Inflammatory macrophage treated with lipopolysaccharide for 1 hour (primary cell): ENCODE measurements at places on chromosomes 11 and 22.
A peak's percentile ranks its signal among the peaks of the same experiment; 100 is the strongest.

DNA sequence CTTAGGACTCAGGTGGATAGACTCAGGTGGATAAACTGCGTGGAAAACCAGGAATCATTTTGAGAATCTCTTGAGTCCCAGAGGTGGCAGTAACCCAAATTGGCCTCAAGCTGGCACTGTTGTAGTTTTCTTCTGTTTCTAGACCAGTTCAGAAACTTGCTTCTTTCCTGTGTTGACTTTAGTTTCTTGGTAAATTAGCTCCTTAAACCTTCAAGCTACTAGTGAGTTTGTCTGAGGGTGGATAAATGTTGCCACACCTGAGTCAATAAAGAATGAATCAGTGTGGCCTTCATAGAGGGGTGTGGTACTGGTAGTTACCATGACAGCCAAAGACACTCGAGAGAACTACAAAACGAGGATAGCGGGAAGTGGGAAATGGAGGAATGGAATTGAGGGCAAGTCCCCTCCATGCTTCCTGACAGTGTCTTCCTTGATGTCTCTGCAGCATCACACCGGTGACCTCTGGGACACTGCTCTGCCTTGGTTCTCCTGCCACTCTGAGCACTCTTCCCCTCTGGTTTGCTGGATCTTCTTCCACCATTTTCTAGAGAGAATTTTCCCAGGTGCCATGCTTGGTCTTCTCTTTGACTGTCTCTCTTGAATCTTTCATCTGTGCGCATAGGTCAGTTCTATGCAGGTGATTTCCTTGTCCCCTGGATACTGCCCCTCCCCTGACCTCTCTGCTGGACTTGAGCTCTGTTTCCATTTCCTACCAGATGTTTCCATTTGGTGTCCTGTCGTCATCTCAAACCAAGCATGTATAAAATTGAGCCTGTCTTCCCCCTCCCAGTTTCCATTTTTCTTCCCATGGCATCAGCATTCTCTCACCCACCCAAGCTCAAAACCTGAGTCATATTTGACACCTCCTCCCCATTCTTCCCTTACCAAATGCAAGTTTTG is 7.2 kb downstream of the POLD4 start:
- peak; percentile 24 for DNase-seq

GRCh38 chr11:43927925-43928707 is 14.3 kb upstream of the C11orf96 start:
- DNase-seq, result no peak

GRCh38 chr11:73991471-73992006 is 8.9 kb upstream of the UCP2 start:
- DNase-seq, result no peak

GRCh38 chr11:33827206-33827605 is 52.9 kb upstream of the FBXO3 start:
- DNase-seq, result no peak

- DNase-seq, result peak; percentile 68
Observed at GRCh38 chr22:40533712-40534378, 102.7 kb downstream of the MRTFA start.

DNA sequence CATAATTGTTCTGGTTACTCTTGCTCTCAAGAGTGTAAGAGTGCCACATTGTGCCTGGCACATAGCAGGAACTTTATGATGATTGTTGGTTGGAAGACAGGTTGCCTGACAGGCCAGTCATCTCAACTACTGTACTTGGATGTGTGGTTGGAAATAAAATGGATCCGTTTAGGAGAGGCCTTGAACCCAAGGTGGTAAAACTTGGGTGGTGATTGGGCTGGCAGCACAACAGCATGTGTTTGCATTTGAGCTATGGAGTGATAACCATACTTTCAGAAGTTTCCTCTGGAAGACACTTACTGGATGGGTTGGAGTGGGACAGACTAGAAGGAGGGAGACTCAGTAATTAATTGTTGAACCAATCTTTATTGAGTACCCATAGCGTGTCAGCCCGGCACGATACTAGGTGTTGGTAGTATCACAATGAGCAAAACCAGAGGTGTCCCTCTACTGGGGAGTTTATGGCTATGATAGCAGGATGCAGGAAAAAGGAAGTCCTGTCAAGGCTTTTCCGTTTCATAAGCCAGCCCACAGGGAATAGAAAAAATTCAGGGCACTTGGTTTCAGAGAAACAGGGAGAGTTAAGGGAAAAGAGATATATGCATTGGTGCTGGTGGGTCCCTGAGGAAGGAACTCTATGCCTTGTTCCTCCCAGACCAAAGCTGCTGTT is 3.1 kb upstream of the TMEM109 start:
- peak; percentile 46 for DNase-seq

- DNase-seq, result no peak
Observed at GRCh38 chr11:3942160-3942955, 86.9 kb downstream of the STIM1 start.

- DNase-seq, result no peak
Observed at GRCh38 chr11:117591316-117592039, 205.5 kb downstream of the DSCAML1 start.

GRCh38 chr11:114196997-114197703 is 99.0 kb upstream of the NNMT start:
- no peak for DNase-seq

- DNase-seq, result no peak
Observed at GRCh38 chr11:70851907-70852306, 400.5 kb downstream of the SHANK2 start.

DNA sequence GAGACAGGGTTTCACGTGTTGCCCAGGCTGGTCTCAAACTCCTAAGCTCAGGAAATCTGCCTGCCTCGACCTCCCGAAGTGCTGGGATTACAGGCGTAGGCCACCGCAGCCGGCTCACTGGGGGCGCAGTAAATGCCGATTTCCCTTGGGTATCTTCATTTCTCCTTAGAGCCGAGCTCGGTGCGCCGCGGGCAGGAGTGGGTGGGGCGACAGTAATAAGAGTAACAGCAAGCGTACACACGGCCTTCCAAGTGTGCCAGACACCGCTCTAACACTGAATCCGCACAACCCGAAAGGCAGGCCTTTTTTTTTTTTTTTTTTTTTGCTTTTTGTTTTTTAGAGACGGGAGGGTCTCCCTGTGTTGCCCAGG is 500 bp upstream of the ADSL start:
- DNase-seq, result no peak
